ENCODE measurements at places on chromosomes 11 and 22. TPM values are rescaled to one million over a fixed set of nuclear protein-coding genes. Genes with fewer than 3 reads are reported as not detected.

- peak; percentile 87 for DNase-seq
Observed at GRCh38 chr11:85685820-85686459, at the start of gene CCDC89. TSS of gene CCDC89 (minus strand) at chr11:85686195. CDS start at chr11:85686130, 65 bp downstream.

The CRYBB3 gene
- total RNA-seq, result not detected

GRCh38 chr11:66239998-66240780 lies 28.2 kb upstream of the RAB1B start:
- DNase-seq, result no peak

The UPB1 gene
- 0.67 TPM for total RNA-seq

DNA sequence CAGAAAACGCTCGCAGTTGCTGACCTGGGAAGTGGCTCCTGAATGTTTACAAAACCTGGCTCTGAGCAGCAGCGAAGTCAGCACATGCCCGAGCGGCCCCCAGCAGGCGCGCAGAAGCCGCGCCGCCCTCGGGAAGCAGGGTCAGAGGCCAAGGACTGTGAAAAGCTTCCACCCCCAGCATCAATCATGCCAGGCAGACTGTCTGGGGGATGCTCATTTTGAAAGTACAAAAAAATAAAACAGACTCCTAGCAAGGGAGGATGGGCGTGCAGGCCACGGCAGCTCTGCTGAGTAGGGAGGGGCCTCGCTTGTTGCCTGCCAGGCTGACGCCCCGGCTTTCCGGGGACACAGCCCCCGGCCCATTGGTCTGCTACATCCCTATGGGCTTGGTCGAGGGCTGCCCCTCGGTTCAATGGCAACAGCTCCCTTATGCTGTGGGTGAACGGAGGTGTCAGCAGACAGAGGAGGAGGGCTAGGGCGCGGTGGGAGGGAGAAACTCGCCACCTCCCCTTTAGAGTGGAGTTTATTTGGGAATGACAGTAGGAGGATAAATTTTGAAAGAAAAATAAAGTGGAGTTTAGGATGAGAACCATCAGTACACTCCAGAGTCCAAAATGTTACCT lies 37.7 kb upstream of the GNB1L start:
- DNase-seq, result no peak

- no peak for DNase-seq
Observed at GRCh38 chr11:5297721-5298323, 3.9 kb downstream of the OR51B4 start.

DNA sequence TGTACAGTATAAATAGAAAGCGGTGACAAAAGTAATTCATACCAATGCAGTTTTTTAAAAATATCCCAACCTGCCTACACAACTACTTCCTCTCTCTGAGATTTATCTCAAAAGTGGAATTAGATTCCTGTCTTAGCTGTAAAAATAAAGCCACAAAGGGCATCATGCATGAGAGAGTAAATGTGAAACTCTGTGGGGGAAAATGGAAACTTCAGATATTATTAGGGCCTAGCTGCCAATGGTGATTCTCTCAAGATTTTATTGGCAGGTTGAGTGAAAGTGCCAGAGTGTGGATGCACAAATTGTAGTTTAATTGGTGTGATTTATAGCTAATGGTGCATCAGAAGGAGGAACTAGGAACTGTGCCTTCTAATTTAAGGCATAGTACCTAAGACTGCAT lies 356.9 kb upstream of the CCDC90B start:
- no peak for DNase-seq

DNA sequence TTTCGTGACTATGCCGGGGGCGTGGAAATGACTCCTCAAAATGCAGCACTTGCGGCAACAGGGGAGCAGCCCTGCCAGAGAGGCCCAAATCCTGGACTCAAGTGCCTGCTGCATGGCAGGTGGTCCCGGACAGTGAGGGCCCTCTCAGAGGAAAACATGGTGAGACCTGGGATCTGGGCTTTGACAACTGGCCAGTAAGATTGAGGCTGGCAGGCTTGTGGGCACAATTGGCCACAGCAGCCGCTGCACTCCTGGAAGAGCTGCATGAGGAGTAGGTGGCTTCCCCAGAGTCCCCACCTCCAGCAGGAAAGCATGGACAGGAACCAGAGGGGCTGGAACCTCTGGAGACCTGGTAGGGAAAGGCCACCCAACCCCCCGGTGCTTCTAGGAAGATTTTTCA lies 13.4 kb downstream of the LINC01488 start:
- DNase-seq, result no peak

- DNase-seq, result no peak
Observed at GRCh38 chr22:19495562-19496323, 16.0 kb downstream of the CDC45 start.

The MYBPC3 gene
- total RNA-seq, result 1,860 TPM

GRCh38 chr11:95461858-95462257 lies 230.9 kb upstream of the SESN3 start:
- DNase-seq, result no peak

GRCh38 chr11:46331282-46331984 lies 15.8 kb upstream of the DGKZ start:
- no peak for DNase-seq

- no peak for DNase-seq
Observed at GRCh38 chr11:73330569-73331093, 22.6 kb downstream of the ARHGEF17 start.

The OR5P2 gene
- not detected for total RNA-seq

GRCh38 chr11:66907751-66908630 lies 50.2 kb downstream of the PC start:
- no peak for DNase-seq

DNA sequence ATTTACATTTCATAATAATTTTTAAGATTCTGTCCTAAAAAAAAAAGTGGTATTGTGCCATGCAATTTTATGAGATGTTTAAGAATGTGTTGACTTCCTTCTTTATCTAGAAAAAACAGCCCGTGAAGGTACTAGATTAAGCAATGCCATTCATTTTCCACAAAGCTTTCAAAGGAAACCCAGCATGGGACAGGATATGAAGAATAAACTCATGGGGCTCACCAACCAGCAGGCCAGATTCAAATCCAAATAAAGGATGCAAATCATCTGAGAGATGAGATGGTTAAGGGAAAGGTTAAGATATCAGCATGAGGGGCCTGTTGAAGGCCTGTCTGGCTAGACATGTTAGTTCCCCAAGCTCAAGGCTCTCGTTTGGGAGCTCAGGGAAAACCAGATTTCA lies 199.1 kb downstream of the SWAP70 start:
- DNase-seq, result no peak

DNA sequence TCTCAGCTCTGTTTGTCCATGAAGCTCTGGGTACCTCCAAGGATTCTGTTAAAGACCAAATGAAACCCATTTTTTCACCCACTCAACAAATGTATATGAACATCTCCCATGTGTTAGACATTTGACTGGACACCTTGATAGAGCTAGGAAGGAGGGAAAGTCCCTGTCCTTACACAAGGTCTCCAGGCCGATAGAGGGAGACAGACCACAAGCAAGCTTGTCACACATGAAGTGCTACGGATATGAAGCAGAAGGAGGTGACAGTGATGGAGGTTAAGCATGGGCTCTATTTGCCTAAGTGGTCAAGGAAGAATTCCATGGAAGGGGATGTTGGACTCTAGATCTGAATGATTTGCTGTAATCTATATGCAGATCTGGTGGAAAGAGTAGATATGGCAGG lies 138.5 kb downstream of the MYO18B start:
- DNase-seq, result no peak

- peak; percentile 50 for DNase-seq
Observed at GRCh38 chr22:49481659-49482399, 345.8 kb downstream of the BRD1 start.

- no peak for DNase-seq
Observed at GRCh38 chr11:13318498-13319295, 41.1 kb downstream of the BMAL1 start.

DNA sequence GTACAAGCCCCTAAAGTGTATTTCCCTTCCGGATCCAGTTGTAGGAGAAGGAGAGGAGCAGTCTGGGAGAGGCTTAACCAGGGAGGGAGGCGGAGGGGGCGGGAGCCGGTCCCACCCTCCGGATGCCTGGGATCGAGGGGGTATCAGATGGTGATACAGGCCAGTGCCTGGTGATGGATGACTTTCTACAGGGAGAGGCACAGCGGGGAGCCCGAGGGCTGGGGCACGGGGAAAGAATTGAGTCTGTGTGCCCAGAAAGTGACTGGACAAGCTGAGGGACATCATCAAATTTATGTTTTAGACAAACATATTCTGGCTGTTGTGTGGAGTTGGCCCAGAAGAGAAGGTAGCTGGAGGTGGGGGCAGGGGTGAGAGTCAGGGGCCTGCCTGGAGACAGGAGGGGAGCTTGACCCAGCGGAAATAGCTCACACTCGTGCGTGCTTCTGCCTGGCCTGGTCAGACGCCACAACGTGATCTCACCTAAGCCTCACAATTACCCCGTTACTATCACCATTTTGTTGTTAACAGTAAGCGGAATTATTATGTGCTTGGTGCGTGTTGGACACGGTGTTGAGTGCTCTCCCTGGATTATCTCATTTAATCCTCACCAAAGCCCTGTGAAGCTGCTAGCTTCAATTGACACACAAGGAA lies 42.4 kb downstream of the AMPD3 start:
- no peak for DNase-seq

DNA sequence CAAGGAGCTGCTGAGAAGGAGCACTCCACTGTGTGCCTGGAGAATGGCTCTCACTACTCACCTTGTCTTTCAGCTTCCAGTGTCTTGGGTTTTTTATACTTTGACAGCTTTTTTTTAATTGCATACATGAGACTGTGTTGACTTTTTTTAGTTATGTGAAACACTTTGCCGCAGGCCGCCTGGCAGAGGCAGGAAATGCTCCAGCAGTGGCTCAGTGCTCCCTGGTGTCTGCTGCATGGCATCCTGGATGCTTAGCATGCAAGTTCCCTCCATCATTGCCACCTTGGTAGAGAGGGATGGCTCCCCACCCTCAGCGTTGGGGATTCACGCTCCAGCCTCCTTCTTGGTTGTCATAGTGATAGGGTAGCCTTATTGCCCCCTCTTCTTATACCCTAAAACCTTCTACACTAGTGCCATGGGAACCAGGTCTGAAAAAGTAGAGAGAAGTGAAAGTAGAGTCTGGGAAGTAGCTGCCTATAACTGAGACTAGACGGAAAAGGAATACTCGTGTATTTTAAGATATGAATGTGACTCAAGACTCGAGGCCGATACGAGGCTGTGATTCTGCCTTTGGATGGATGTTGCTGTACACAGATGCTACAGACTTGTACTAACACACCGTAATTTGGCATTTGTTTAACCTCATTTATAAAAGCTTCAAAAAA lies 72.6 kb downstream of the NCAPD3 start:
- DNase-seq, result no peak

- no peak for DNase-seq
Observed at GRCh38 chr22:43050995-43051394, 36.0 kb upstream of the PACSIN2 start.

GRCh38 chr11:35629914-35630313 lies 11.7 kb downstream of the FJX1 start:
- no peak for DNase-seq

GRCh38 chr11:44828296-44828695 lies 101.5 kb downstream of the TSPAN18 start:
- DNase-seq, result no peak

The DSCAML1 gene
- total RNA-seq, result 1.2 TPM

DNA sequence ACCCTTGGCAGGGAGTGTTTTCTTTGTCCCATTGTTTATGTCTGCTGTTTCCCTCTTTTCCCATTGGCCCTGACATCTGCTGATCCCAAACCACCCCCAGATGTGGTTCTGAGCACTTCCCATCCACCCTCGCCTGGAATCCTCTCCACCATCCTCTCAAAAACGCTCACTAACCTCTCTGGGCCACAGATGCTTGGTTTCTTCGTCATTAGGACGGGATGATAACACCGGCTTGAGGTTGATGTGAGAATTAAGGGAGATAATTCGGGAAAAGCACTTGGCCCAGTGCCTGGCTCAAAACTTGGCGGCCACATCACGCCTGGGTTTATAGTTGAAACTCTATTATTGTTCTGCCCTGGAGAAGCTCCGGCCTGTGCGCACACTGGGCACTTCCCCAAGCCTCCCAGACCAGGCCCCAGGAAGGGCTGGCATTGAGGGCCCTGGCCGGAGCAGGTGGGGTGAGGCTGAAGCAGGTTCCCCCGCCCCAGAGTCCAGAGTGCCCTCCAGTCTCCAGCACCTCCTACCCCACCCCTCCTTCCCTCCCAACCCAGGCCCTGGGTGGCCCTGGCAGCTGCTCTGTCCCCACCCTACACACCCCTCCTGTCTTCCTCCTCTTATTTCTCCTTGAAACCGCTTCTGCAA lies 63.7 kb downstream of the CYTH4 start:
- DNase-seq, result no peak

GRCh38 chr11:134412203-134413042 lies at the start of gene B3GAT1:
TSS of gene B3GAT1 (minus strand) at chr11:134412242. CDS start at chr11:134387659, 24,583 bp downstream.
- no peak for DNase-seq

DNA sequence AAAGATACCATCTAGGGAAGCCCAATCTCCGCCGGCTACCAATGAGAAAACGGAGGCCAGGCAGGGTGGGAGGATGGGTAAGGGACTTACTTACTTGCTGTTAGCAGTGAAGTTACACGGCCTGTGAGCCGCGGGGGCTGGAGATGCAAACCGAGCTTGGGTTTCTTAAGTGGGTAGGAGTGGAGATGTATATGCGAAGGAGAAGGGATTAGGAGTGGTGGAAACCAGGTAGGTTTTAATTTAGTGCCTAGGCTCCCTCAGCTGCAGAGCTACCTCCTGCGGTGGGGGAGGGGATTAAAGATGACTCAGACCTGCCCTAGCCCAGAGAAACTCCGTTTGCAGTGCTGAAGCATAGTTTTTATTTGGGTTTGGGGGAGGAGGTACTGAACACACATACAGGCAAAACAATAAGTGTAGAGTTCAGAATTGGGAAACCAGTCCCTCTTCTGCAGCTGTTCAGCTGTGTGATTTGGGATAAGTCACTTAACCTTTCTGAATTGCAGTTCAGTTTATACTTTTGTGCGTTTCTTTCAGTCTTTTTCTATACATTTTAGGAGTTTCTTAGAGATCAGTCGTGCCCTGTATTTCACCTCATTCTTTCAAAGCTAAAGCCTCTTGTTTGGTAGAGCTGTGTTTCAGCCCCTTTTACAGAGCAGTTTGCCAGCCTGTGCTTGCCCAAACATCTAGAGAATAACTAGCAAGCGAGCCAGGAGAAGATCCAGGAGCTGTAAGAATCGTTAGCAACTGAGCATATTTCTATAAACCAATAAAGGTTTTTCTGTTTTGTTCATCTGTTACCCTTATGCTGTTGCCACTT lies 596 bp upstream of the TNRC6B start:
- no peak for DNase-seq

- DNase-seq, result no peak
Observed at GRCh38 chr11:86524620-86525352, 147.6 kb downstream of the ME3 start.

All from cardiac septum (tissue), 1 donor.